ENCODE measurements at places on chromosomes 2 and 18.
A peak's percentile ranks its signal among the peaks of the same experiment; 100 is the strongest.

GRCh38 chr2:101047774-101048173 is 45.7 kb downstream of the RPL31 start:
- no peak for DNase-seq

- no peak for DNase-seq
Measured at GRCh38 chr18:13219593-13220159, 1.1 kb downstream of the LDLRAD4 start.

DNA sequence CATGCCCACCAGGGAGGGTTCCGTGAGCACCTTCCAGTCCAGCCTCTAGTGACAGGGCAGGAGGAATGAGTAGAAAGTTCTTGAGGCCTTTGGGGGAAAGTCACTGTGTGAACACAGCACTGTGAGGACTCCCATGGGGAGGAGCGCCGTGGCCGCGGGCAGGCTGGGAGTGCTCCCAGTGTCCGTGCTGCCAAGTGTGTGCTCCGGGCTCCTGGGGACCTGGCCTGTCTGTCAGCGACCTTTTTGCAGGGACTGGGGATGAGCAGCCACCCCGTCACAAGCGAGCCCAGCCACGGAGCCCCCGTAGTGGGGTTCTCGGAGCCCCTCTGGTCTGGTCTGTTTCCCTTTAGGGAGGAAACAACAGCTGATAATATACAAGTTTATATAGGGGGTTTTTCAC is 36.8 kb downstream of the PDIA6 start:
- DNase-seq = no peak

DNA sequence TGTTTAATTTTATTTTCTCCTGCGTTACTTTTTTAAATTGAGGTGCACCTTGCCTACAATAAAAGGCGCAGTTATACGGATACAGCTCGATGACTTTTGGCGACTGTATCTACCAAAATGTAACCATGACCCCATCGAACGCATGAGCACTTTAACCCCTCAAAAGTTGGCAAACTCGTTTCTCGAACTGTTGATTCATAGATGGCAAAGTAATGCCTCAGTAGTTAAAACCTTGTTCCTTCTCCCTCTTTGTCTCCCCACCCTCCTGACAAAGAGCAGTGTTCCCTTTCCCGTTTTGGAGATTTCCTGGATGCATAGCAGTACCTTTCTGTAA is 577 bp downstream of the MOGAT1 start:
- no peak for DNase-seq

- DNase-seq = peak; percentile 61
Measured at GRCh38 chr2:151238527-151239487, 22.9 kb downstream of the RBM43 start.

DNA sequence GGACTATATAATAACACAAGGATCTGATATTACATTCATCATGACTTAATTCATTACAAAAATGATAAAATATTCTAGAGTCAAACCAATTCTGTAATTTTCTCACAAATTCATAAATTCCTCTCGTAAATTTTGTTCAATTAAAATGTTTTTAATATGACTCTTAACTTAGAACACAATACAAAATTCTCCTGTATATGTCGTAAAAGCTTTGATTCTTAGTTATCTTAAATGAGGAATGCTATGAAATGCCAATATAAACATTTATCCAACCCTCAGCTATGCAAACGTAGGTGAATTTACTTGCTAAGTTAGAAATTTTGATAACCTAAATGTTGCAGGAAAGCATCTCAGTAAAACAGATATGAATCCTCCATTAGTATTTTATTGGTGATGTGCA is 28.9 kb downstream of the ARHGAP15 start:
- no peak for DNase-seq

DNA sequence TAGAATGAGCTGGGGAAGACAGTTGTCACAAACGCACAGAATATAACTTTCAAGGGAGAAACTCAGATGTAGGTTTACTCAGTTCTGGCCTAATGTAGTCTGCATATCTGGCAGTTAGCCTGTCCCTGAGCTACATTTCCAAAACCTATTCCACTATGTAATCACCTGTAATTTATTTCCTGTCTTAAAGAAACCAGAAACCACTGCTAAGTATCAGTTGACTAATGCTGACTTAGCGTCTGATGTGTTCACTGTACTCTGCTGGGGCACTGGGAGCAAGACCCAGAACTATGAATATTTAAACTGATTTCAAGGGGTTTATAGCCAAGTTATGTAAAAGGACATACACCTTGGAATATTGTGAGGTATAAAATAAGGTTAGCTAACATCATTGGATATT is 1995.2 kb upstream of the PIK3C3 start:
- DNase-seq = no peak

- no peak for DNase-seq
Measured at GRCh38 chr2:6148882-6149281, 456.7 kb downstream of the SOX11 start.

- no peak for DNase-seq
Measured at GRCh38 chr2:136114382-136114781, 3.6 kb downstream of the CXCR4 start.

- DNase-seq = no peak
Measured at GRCh38 chr2:38145236-38145635, 69.3 kb upstream of the CYP1B1 start.

DNA sequence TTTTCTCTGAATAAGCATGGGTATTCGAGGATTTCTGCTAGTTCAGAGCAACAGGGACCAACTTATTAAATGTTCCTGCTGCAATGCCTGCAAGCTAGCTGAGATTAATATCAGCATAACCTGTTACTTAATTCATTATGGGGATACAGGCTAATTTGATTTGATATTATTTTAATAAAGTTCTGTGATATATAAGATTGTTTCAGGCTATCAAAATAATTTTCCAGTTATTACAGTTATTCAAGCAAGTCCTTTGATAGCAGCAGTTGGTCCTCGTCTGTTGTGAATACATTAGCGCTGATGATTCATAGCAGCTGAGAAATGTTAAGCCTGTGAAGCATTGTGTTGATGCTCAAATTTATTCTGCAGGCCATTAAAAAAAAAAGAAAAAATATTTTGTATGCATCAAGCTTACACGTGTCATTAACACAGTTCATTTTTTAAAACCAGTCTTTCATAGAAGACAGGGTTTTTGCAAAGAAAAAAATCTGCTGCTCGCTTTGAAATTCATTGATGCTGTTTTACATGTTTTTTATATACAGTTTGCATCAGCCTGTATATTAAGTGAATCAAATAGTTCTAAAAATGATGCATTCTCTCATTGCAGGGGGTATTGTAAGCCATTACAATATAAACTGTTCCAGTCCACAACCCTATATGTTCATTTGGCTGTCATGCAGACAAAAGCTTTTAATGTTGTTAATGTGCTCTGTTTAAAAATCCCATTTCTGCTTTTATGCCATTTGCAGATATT is 482.5 kb downstream of the BCL11A start:
- no peak for DNase-seq

- no peak for DNase-seq
Measured at GRCh38 chr2:3463186-3463835, 56.0 kb downstream of the ADI1 start.

GRCh38 chr18:73741946-73742345 is 405.7 kb downstream of the FBXO15 start:
- no peak for DNase-seq

DNA sequence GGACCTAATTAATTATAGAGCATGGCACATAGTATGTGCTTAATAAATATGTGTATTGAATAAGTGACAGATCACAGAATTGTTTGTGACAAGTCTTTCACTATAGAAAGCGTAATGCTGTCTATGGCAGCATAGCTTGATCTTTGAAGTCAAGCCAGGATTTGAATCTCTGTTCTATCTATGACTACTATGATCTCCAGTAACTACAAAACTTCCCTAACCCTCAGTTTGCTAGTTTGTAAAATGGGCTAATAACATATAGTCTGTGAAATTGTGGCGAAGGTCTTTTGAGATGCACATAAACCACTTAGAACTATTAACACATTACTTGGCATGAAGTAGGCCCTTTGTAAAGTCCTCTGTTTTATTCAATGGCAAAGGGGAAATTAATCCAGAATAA is 4.0 kb upstream of the FHL2 start:
- no peak for DNase-seq

- no peak for DNase-seq
Measured at GRCh38 chr2:240320204-240320993, 115.1 kb upstream of the GPC1 start.

DNA sequence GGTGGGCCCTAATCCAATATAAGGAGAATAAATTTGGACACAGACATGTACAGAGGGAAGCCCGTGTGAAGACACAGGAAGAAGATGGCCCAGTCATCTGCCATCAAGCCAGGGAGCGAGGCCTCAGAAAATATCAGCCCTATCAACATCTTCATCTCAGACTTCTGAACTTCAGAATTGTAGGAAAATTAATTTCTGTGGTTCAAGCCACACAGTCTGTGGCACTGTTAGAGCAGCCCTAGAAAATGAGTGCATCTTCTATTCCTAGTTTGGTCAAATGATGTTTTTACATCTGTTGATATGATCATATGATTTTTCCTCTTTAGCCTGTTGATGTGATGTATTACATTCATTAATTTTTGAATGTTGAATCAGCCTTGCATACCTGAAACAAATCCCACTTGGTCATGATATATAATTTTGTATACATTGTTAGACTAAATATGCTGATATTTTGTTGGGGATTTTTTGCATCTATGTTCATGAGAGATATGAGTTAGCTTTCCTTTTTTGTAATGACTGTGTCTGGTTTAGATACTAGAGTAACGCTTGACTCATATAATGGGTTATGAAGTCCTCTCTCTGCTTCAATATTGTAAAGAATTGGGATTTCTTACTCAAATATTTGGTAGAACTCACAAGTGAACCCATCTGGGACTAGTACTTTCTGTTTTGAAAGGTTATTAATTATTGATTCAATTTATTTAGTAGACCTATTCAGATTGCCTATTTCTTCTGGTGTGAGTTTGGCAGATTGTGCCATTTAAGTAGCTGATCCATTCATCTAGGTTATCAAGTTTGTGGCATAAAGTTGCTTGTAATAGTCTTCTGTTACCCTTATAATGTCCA is 451.4 kb downstream of the EIPR1 start:
- no peak for DNase-seq

DNA sequence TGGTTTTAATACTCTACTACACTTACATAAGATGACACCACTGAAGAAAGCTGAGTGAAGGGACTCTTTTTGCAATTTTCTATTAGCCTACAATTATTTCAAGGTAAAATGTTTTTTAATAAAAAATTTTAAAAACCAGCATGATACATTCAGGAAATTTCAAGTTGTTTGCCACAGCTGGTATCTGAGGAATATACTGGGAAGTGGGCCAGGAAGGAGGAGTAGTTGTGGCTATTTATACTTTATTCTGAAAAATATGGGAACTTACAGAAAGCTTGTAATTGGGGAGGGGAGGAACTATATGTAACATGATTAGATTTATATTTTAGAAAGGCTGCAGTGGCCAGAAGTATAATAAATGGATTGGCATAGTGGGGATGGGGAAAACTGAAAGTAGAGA is 40.8 kb downstream of the WDR35 start:
- DNase-seq = no peak

DNA sequence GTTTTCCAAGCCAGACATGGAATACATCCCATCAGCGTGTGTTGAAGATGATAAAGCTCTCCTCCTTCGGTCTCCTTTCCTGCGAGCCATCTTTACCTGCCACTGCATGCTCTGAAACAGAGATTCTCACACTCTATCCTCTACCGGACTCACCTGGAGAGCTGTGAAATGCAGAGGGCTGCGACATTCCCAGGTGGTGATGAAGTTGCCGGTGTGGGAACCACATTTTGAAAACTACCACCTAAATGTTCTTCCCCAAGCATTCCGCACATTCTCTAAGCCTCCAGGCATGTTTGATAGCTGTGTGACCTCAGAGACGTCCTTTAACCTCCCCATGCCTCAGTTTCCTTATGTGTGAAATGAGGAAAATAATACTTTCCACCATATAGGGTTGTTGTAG is 226.2 kb upstream of the RAB6C start:
- DNase-seq = no peak

DNA sequence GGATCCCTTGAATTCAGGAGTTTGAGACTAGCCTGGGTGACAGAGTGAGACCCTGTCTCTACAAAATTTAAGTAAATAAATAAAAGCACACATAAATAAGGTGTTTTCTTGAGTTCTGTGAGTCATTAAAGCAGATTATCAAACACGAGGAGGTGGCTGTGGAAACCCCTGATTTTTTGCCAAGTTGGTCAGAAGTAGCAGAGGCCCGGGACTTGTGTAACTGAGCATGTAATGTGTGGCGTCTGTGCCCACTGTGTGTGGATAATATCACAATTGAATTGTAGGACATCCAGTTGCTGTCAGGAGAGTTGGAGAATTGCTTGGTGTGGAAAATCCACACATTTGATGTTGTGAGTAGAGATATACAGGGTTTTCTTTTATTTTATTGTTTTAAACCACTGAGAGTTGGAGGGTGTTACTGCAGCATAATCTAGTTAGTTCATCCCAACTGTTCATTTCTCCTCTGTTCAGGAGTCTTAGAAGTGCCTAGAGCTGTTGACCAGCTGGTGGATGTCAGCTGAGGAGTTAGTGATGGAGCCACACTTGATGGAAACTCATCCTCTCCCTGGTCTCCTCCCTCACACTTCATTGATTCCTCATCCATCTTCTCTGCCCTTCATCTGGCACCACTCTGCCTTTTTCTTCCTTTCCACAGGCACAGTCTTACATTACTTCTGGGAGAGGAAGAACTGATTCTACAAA is 45.9 kb upstream of the RHOB start:
- no peak for DNase-seq

DNA sequence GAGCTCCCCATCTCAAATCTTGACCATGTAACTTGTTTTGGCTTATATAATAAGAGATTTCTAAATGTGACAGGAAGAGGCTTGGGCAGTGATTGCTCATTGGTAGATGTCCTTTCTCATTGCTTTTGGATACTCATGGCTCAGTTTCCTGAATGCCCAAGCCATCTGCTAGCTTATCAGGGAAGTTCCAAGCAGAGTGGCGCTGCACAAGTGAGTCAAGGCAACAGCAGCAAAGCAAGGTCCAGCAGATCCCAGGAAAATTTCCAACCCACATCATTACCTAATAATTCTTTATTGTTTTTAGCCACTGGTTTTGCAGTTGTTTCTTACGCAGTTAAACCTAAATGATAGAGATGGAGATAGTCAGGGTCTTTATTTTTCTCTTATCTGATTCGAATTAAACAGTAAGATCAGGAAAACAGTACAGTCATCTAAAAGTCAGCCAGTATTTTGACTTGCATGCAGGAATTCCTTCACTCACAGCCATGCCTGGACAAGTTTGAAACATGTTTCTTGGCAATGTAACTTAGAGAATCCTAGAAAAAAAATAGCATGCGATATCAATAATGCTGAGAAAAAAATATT is 349.7 kb upstream of the TMEFF2 start:
- no peak for DNase-seq
